ENCODE measurements at places on chromosomes 13 and 19.

- no peaks in the 10 kb centered on the region for H3K27me3 ChIP-seq
- H3K4me1 ChIP-seq: no peaks in the 10 kb centered on the region
- no peaks in the 10 kb centered on the region for H3K36me3 ChIP-seq
- DNase-seq: no peak
- no peak overlapping the region for H3K27ac ChIP-seq
- H3K4me3 ChIP-seq: no peak overlapping the region
Observed at GRCh38 chr13:90952326-90952725, 395.2 kb upstream of the MIR17HG start.

GRCh38 chr13:37416291-37417059, 182.1 kb downstream of the POSTN start:
- no peak overlapping the region for H3K27ac ChIP-seq
- no peak overlapping the region for H3K4me3 ChIP-seq
- no peaks in the 10 kb centered on the region for H3K4me1 ChIP-seq
- H3K36me3 ChIP-seq: no peaks in the 10 kb centered on the region
- no peak for DNase-seq

GRCh38 chr13:49374585-49375290, 69.1 kb downstream of the CAB39L start:
- H3K4me3 ChIP-seq: no peak overlapping the region
- H3K36me3 ChIP-seq: no peaks in the 10 kb centered on the region
- no peak overlapping the region for H3K27ac ChIP-seq

DNA sequence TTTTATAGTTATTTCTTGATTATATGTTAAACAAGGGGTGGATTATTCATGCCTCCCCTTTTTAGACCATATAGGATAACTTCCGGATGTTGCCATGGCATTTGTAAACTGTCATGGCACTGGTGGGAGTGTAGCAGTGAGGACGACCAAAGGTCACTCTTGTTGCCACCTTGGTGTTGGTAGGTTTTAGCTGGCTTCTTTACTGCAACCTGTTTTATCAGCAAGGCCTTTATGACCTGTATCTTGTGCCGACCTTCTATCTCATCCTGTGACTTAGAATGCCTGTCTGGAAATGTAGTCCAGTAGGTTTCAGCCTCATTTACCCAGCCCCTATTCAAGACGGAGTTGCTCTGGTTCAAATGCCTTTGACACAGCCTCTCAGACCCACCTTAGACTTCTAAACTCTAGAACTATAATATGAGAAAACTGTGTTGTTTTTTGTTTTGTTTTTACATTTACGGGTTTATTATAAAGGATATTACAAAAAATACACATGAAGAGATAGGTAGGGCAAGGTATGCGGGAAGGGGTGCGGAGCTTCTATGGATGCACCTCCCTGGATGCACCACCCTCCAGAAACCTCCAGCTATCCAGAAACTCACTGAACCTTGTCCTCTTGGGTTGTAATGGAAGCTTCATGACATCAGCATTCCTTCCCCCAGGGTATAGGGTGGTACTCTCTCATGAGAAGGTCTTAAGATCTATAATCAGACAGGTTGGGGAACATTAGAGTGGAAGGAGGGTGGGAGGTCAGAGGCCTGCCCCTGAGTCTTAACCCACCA, 15.8 kb upstream of the SPRYD7 start:
- no peak overlapping the region for H3K4me3 ChIP-seq
- H3K27me3 ChIP-seq: no peaks in the 10 kb centered on the region
- H3K4me1 ChIP-seq: no peaks in the 10 kb centered on the region
- H3K36me3 ChIP-seq: no peaks in the 10 kb centered on the region

DNA sequence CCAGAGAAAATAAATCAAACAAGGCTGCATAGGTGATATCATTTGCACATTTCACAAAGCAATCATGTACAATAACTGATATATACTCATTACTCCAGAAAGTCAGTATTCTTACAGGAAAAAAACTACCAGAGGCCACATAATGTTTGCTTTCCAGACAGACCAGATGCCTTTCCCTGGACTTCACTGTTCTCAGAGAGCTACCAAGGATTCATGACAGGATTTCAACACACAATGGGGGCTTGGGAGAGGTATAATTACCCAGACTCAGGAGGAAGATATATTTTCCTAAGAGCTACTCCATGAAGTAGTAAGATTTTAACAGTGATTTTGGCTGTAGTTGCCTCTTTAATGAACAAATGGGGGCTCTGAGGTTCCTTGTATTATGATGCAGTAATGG, 110.0 kb downstream of the FOXO1 start:
- H3K4me3 ChIP-seq: no peak overlapping the region
- no peak overlapping the region for H3K27ac ChIP-seq
- no peaks in the 10 kb centered on the region for H3K4me1 ChIP-seq
- no peaks in the 10 kb centered on the region for H3K27me3 ChIP-seq

DNA sequence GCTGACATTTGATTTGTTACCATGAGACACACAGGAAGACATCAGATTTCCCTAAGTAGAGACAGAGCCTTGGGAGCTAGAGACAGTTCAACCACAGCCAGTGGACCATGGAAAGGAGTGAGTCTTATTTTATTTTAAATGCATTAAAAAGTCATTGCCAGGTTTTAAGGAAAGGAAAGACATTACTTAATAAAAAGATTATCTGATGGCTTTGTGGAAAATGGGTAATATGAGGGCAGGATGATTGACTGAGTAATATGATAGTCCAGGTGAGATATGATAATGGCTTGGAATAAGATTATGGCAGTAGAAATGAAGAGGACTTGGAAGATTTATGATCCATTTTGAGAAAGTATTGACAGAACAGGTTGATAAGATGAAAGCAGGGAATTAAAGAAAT, 580.1 kb downstream of the GPC5 start:
- H3K4me3 ChIP-seq: no peak overlapping the region
- H3K36me3 ChIP-seq: no peaks in the 10 kb centered on the region
- no peaks in the 10 kb centered on the region for H3K27me3 ChIP-seq
- no peak for DNase-seq

- peak overlapping the region; percentile 64 for H3K27ac ChIP-seq
- no peaks in the 10 kb centered on the region for H3K27me3 ChIP-seq
- H3K4me3 ChIP-seq: peak overlapping the region; percentile 77
- peak; percentile 58 for DNase-seq
- peaks cover 68% of the 10 kb centered on the region for H3K36me3 ChIP-seq
Observed at GRCh38 chr19:39413272-39413910, 922 bp downstream of the PLEKHG2 start.

GRCh38 chr19:38264486-38265212, at the start of gene SPINT2:
SPINT2 (plus strand) TSS chr19:38264573; CDS start chr19:38264893, 320 bp downstream.
- H3K27me3 ChIP-seq: no peaks in the 10 kb centered on the region
- DNase-seq: no peak
- H3K4me1 ChIP-seq: peaks cover 61% of the 10 kb centered on the region
- H3K4me3 ChIP-seq: peak within 1 kb of the TSS; percentile 97
- peaks cover 66% of the 10 kb centered on the region for H3K36me3 ChIP-seq

- no peaks in the 10 kb centered on the region for H3K4me1 ChIP-seq
- no peak for DNase-seq
- H3K4me3 ChIP-seq: no peak overlapping the region
- no peaks in the 10 kb centered on the region for H3K36me3 ChIP-seq
Observed at GRCh38 chr19:29640231-29640630, 25.0 kb upstream of the PLEKHF1 start.

GRCh38 chr19:49847731-49848696, 2.9 kb upstream of the PTOV1 start:
- no peak overlapping the region for H3K4me3 ChIP-seq
- peaks cover 36% of the 10 kb centered on the region for H3K4me1 ChIP-seq
- no peaks in the 10 kb centered on the region for H3K27me3 ChIP-seq
- peaks cover 45% of the 10 kb centered on the region for H3K36me3 ChIP-seq

- H3K36me3 ChIP-seq: no peaks in the 10 kb centered on the region
- DNase-seq: no peak
- no peak overlapping the region for H3K27ac ChIP-seq
- no peak overlapping the region for H3K4me3 ChIP-seq
Observed at GRCh38 chr19:7718668-7719067, 13.2 kb downstream of the CLEC4G start.

- H3K4me1 ChIP-seq: no peaks in the 10 kb centered on the region
- H3K27me3 ChIP-seq: no peaks in the 10 kb centered on the region
- H3K27ac ChIP-seq: no peak overlapping the region
- no peaks in the 10 kb centered on the region for H3K36me3 ChIP-seq
- no peak overlapping the region for H3K4me3 ChIP-seq
- no peak for DNase-seq
Observed at GRCh38 chr13:35961002-35961401, 170.2 kb downstream of the DCLK1 start.

- no peak overlapping the region for H3K4me3 ChIP-seq
- no peaks in the 10 kb centered on the region for H3K27me3 ChIP-seq
- H3K4me1 ChIP-seq: no peaks in the 10 kb centered on the region
- H3K36me3 ChIP-seq: no peaks in the 10 kb centered on the region
Observed at GRCh38 chr13:65036999-65037398, 2193.1 kb downstream of the PCDH9 start.

DNA sequence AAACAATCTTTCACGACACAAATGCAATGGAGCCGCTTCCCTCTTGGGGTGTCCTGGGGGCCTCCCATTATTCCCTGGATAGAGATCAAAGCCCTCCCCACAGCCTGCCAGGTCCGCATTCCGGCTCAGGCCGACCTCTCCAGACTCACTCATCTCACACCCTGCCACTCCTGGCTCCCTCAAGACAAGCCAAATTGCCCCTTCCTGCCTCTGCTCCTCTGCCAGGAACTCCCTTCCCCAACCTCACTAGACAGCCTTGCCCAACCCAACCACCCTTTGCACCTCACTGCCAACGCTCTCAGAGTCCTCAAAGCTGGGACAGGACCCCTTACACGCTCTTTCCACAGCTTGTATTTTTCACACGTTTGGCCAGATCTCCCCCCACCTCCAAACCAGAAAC, 1.5 kb downstream of the ABHD17A start:
- peak overlapping the region; percentile 91 for H3K4me3 ChIP-seq
- H3K36me3 ChIP-seq: peaks cover 19% of the 10 kb centered on the region
- DNase-seq: no peak
- no peaks in the 10 kb centered on the region for H3K27me3 ChIP-seq
- H3K27ac ChIP-seq: peak overlapping the region; percentile 77

DNA sequence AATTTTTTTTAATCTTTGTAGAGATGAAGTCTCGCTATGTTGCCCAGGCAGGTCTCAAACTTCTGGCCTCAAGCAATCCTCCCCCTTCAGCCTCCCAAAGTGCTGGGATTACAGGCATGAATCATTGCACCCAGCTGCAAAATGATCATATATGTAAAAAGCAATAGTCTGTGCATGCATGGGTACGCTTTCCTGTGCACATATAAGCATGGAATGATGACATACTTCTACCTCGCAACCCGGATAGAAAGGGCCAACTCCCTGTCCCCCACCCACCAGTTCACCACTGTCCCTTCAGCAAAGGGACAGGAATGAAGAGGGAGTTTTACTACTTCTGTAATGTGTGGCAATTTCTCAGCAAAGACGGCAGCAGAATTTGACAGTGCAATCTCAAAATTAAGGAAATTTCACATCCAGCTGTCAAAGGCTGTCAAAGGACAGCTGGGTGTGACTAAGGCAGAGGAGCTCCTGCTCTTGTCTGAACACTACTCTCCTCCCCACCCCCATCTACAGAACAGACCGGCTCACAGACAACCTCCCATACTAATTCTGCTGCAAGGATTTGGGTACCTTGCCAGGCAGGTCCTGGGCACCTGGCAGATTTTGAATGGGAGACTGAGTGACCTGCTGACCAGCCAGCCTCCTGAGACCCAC, 95.6 kb downstream of the TSHZ3 start:
- no peak overlapping the region for H3K27ac ChIP-seq
- no peaks in the 10 kb centered on the region for H3K36me3 ChIP-seq
- H3K27me3 ChIP-seq: no peaks in the 10 kb centered on the region
- H3K4me3 ChIP-seq: no peak overlapping the region
- DNase-seq: no peak
- no peaks in the 10 kb centered on the region for H3K4me1 ChIP-seq

DNA sequence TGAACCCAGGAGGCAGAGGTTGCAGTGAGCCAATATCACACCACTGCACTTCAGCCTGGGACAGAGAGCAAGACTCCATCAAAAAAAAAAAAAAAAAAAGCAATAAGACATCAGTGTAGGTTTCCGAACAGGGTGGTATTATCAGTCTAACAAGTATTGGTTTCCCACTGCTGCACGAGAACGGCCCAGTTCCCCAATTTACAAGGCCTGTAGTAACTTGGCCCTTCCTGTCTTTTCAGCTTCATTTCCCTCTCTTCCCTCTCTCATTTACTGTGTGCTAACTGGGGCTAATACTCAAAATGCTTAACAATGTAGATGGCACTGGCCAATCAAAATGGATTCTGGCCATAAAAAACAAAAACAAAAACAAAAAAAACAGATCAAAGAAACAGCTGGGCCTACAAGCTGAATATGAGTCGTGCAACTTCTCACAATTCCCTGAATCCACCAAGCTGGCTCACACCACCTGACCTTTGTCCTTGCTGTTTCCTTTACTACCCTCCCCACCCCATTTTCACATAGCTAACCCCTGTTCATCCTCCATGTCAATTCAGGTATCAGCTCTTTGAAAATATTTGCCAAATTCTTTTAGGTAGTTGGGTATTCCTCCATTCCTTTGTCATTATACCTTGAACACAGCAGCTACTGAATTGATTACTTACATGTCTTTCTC, 2.4 kb downstream of the TEX101 start:
- H3K36me3 ChIP-seq: no peaks in the 10 kb centered on the region
- peaks cover 6% of the 10 kb centered on the region for H3K4me1 ChIP-seq
- H3K4me3 ChIP-seq: no peak overlapping the region
- H3K27me3 ChIP-seq: peaks cover 7% of the 10 kb centered on the region

DNA sequence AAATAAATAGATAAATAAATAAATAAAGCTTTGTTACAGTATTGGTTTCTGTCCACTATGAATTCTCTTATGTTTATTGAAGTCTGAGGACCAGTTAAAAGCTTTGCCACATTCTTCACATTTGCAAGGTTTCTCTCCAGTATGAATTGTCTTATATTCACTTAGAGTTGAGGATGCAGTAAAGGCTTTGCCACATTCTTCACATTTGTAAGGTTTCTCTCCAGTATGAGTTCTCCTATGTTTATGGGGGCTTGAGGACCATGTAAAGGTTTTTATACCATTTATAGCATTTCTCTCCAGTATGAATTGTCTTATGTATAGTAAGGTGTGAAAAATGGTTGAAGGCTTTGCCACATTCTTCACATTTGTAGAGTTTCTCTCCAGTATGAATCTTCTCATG, 168.3 kb downstream of the ZNF737 start:
- DNase-seq: no peak
- H3K4me1 ChIP-seq: no peaks in the 10 kb centered on the region
- H3K27me3 ChIP-seq: no peaks in the 10 kb centered on the region

DNA sequence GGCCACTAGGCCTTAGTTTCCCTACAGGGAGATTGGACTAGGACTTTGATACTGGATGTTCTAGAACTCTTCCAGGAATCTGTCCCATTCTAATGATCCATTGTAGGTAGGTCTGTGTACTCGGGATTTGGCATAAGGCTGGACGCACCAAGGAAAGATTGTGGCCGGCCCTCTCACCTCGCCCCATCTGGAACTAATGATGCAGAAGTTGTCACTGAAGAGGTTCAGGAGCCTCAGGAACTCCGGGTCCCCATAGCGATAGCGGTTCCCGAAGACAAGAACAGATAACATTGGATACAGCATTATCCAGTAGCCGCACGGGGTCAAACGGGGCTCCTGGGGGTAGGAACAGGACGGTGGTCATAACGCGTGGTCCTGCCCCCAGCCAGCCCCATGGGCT, 11.2 kb downstream of the EGLN2 start:
- peaks cover 21% of the 10 kb centered on the region for H3K27me3 ChIP-seq
- peaks cover 51% of the 10 kb centered on the region for H3K4me1 ChIP-seq
- H3K4me3 ChIP-seq: peak overlapping the region; percentile 73

Measured in Calu3 (cell line).